ENCODE measurements at places on chromosomes 2 and 18.

- DNase-seq, result no peak
Observed at GRCh38 chr2:158232476-158232875, 130.8 kb downstream of the UPP2 start.

- DNase-seq, result no peak
Observed at GRCh38 chr18:53534695-53535094, 689.8 kb downstream of the MBD2 start.

DNA sequence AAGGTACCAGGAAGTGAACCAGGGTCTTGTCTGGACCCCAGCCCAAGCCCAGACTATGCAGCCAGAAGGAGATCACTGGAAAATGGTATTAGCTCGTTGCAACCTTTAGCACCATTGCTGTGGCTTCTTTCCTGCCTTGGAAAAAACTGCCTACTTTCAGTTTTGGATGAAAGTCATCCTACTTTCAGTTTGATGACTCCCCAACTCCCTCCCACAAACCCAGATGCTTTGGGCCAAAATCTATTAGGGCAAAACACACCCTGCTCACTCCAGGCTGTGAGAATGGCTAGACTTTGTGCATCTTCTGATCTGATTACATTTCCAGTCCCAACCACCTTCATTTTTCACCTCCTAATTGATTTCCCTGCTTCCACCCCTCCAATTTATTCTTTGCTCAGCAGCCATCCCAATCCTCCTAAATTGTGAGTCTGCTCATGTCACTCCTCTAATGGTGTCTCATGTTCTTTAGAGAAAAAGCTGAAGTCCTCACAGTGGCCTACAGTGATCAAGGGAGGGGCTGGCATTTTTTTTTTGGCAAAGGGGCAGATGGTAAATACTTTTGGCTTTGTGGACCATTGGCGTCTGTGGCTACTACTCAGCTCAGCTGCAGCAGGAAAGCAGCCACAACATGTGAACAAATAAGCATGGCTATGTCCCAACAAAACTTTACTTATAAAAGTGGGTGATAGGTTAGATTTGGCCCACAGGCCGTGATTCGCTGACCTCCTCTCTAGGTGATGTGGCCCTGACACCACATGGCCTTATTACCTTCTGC is 368.7 kb downstream of the SLC4A3 start:
- DNase-seq, result no peak

- DNase-seq, result no peak
Observed at GRCh38 chr2:217711188-217711587, 291.6 kb downstream of the TNS1 start.

- no peak for DNase-seq
Observed at GRCh38 chr18:37694516-37694915, 128.9 kb upstream of the CELF4 start.

GRCh38 chr2:220078439-220078838 is 451.0 kb downstream of the SLC4A3 start:
- no peak for DNase-seq
